ENCODE measurements at places on chromosomes 3 and 15.
A peak's percentile ranks its signal among the peaks of the same experiment; 100 is the strongest.

GRCh38 chr3:23808525-23808924 is 2.8 kb downstream of the UBE2E1 start:
- DNase-seq, result no peak

DNA sequence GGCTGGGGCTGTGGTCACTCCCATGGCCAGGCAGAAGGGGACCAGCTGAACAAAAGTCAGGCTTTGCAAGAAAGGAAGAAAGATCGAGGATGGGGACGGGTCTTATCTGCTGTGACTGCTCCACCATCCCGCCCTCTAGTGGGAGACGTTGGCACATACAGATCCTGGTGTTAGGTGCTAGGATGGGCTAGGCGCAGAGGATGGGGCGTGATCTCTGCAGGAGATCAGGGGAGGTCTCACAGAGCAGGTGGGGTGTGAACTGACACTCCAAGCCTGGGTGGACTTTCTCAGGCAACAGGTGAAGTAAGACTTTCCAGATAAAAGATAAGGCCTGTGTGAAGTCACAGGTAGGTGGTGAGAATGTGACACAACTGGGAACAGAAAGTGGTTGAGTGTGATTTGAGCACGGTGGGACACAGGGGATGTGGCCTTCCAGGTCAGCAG is 141.9 kb upstream of the SMAD3 start:
- no peak for DNase-seq

DNA sequence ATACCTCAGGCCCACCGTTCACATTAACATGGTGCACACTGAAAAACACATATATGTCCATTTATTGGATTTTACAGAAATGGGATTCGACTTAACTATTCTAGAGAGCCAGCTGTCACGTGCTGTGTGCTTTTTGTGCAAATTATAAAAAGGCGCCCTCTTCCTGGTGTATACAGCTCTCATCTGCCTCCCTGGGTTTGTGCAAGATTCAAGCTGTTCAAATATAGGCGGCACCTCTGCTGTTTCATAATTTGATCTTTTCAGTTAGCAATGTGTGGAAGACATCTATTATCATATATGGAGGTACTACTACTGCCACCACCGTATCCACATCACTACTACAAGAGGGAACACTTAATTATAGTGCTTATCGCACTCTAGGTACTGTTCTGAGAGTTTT is 187.6 kb downstream of the EBLN2 start:
- DNase-seq, result no peak

- DNase-seq, result no peak
These were observed 192.0 kb downstream of the XXYLT1 start for GRCh38 chr3:195078891-195079440.

DNA sequence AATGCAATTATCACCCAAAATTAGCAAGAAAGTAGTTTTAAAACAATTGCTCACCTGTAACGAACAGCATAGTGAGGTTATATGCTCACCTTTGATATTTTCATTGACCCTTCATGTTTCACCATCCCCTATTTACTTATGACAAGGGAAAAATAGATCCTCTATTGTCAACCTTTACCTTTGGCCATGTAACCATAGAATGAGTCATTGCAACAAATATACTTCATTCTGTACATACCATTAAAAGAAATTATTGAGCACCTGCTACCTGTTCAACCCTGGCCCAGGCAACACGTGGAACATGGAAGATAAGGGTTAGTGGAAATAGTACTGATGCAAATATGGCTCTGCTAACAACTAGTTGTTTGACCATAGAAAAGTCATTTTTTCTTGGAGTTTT is 20.2 kb downstream of the LSAMP start:
- DNase-seq, result no peak

- DNase-seq, result no peak
These were observed 71.4 kb downstream of the BDH1 start for GRCh38 chr3:197484204-197484901.

GRCh38 chr15:79572691-79573404 is 140.7 kb downstream of the MINAR1 start:
- DNase-seq, result no peak

DNA sequence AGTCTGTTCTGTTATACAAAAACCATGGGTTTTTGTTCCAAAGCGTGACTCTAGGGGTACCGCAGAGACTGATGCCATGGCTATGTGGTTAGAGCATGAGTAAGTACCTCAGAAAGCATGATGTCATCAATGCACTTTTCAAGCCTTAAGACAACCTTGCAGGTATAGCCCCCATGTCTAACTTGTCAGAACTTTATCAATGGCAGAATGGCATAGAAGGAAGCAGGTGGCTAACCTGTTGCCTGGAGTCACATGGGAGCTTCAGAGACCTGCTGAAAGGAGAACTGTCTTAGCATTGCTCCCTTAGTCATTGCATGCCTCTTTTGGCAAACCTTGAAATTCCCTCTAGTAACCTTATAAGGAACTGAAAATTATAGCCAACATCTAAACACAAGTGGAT is 52.5 kb downstream of the EOMES start:
- no peak for DNase-seq

- no peak for DNase-seq
These were observed 81.9 kb upstream of the PLXND1 start for GRCh38 chr3:129688271-129688895.

GRCh38 chr15:66288551-66289185 is 4.7 kb upstream of the DIS3L start:
- no peak for DNase-seq

- no peak for DNase-seq
These were observed 93.7 kb downstream of the MCTP2 start for GRCh38 chr15:94324835-94325767.

- DNase-seq, result no peak
These were observed 138.9 kb downstream of the DUT start for GRCh38 chr15:48470096-48470495.

DNA sequence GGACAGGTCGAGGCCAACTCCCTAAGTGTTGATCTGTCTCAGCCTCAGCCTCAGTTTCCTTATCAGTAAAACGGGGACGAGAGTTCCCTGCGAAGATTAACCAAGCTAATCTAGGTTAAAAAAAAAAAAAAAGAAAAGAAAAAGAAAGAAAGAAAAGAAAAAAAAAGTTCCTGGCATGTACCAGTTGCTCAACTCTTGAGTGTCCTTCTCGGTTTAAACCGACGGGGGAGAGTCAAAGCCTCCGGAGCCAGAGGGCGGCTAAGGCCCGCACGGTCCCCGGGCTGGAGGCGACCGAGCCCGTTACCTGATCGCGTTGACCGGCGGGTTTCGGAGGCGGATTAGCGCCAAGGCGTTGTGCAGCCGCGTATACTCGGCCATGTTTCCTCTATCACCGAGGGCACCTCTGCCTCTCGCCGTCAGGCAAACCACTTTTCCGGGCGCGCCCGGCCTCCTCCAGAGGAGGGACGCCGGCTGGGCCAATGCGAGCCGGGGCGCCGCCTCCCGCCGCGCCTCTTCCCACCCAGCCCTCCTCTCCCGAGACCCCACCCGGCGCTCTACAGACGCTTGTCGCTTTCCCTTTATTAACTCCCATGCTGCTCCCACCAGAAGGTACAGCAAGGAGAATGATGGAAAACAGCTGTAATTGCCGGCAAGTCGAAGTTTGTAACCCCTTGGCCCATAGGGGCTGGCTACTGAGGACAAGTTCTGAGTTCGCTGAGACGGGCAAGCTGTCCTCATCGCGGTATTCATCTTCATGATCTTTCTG is at the start of gene EHHADH:
TSS of gene EHHADH (minus strand) at position 405 of the 766 bp plus-strand sequence. CDS start at position 378, 27 bp downstream.
- peak; percentile 43 for DNase-seq

DNA sequence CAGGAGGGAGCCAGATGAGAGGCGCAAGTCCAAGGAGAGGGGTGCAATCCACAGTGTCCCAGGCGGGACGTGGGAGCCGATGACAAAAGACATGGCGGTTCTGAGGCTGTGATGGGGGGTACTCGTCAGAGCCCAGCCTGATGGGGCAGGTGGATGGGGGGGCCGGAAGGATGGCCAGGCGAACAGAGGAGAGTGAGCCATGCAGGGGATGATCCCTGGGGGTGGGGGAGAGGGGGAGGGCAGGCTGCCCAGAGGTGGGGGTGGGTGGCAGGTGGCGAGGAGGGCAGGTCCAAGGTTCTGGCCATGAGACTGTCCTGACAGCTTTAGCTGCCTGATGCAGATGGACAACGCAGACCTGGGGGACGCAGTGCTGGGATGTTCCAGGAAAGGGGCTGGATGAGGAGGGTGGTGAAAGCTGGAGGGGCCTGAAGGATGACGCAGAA is 8.9 kb upstream of the CSPG4 start:
- DNase-seq, result no peak

GRCh38 chr3:71890356-71890931 is 105.5 kb upstream of the PROK2 start:
- DNase-seq, result no peak

DNA sequence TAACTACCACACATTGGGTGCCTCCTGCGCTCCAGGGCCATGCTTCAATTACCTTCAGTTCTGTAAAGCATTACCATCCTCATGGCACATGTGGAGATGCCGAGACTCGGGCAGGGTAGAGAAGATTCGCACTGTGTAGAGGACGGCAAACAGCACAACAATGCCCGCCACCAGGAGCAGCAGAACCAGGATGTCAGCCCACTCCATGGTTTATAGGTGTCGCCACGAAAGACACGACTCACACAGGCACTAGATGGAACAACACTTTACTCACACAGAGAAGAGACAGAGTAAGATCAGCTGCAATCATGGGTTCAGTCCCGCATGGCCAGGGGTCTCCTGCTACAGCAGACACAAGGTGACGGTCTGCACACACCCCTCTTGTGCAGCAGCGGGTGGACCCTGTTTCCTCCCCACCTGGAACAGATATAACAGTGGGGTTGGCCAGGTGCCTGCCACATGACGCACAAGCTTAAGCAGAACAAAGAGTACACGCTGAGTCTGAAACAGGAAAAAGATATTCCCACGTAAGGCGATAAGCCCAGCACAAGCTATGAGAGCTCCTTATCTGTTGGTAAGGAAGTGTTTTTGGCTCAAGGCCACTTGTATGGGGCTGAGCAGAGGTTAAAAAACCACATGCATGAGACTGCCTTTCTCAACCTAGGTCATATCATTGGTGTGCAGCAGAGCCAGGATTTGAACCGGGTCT is 2.5 kb upstream of the TBC1D21 start:
- no peak for DNase-seq

DNA sequence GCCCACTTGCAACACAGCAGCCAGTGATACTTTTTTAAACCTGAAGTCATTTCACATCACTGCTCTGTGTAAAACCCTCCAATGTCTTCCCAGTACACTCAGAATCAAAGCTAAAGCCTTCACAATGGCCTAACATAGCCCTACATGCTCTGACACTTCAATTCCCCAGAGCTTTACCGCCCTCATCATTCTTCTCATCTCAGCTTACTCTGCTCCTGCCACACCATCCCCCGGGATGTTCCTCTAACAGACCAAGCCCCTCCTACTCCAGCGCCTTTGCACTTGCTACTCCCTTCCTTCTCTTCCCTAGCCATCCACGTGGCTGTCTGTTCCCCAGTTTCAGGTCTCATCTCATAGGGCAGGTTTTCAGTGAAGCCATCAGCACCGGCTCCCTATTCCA is 194.0 kb downstream of the SSR3 start:
- no peak for DNase-seq

DNA sequence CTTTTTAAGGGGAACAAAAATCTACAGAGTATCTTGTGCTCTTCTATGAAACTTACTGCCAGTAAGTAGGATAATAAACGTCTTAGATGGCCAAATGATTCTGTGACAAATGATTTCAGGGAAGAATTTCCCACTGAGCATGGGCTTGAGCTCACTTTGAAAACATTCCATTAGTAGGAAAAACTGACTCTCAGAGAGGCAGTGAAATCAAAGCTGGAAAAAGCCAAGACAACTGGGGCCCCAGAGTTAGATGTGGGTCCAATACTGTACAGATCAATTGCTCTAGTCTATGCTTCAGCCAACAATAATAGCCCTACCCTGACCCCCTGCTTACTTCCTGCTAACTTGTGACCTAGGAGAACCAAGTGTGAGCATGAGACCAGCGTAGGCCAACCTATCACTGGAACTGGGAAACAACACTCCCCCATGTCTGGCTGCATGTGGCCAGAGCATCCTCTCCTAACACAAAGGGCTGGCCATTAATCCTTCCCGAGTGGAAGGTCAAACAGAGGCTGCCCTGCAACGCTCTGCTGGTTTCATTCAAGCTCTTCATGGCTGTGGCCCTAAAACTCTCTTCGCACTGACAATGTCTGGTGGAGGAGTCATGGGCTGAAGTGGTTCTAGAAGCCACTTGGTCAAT is 68.8 kb downstream of the FOXB1 start:
- DNase-seq, result no peak

- no peak for DNase-seq
These were observed 437.4 kb upstream of the TPRG1 start for GRCh38 chr3:188734395-188734794.

DNA sequence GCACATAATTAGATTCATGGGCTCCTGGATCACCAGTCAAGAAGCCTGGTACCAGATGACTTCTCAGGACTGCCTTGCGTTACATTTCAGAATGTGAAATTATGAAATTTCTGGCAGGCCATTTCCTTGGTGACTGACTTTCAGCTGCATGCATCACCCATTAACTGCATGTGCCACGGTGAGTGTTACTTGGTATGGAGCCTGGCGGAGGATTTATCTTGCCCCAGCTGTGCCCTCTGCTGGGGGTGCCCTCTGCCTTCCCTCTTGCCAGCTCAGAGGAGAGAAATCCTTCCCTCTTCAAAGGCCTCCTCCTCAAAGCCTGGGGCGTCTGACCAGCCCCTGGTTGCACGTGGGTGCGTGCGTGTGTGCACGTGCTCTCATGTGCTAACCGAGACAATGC is 57.7 kb upstream of the CTSH start:
- DNase-seq, result no peak

DNA sequence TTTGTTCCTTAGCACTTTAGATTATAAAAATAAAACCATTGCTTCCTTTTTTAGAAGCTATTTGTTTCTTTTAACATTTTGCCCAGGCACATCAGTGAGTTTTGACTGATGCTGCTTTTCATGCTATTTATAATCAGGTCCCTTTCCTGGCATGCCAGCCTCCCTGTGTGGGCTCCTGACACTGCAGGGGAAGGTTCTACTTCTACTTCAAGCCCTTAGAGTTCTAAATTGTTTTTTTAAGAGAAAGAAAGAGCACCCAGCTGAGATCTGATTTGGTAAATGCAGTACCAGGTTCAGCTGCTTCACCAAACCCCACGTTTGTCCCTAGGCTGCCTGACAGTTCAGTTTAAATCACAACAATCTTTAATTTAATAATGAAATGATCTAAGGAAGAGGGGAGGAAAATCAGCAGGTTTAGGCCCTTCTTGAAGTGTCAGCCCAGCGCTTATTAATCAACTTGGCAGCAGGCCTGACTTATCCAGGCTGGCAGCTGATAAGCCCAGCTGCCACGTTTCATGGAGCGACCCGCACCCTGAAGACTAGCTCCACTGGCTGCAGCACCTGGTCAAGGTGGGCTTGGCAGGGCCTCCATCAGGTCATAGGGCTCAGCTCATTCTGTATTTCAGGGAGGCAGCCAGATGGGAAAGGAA is 29.0 kb downstream of the HGD start:
- DNase-seq, result no peak

Measured in activated CD4-positive, CD25-positive, alpha-beta regulatory T cell treated with anti-CD3 and anti-CD28 coated beads, Interleukin-2, amount 50 U/mL, for 72 hours (primary cell).